ENCODE measurements at places on chromosomes 16 and 17.

- DNase-seq = no peak
Observed at GRCh38 chr16:58530179-58530578, 14.9 kb downstream of the SETD6 start.

DNA sequence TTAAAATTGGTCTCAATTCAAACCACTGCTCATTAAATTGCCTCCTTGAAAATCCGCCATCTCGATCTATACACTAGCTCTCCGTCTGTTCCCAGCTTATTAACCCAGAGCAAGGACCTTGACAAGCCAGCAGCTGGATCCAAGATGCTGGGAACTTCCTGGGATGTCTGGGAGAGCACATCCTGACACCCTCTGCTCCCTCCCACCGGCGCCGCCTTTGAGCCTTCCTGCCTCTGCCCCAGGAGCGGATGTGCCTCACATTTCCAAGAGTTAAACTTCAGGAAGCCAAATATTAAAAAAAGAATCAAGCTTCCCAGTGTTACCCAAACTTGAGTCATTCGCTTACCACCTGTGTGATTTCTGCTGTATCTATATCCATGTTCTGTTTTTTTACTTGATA lies 107.9 kb downstream of the HAPSTR1 start:
- DNase-seq = no peak

DNA sequence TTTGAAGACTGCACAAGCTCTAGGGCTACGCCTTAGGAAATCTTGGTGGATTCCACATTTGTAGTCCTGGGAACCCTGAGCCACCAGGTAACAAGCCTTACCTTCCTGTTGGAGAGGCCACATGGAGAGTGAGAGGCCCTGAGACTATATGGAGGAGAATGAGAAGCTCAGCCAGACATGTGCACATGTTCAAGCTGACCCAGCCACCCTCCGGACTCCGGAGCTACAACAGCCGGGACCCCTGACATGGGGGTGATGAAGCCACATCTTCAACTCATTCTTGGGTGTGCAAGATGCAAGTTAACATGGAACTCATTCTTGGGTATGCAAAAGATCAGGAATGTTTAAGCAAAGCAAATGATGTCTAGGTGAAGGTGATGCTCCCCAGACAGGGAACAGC lies 62.7 kb downstream of the GNA13 start:
- DNase-seq = no peak

DNA sequence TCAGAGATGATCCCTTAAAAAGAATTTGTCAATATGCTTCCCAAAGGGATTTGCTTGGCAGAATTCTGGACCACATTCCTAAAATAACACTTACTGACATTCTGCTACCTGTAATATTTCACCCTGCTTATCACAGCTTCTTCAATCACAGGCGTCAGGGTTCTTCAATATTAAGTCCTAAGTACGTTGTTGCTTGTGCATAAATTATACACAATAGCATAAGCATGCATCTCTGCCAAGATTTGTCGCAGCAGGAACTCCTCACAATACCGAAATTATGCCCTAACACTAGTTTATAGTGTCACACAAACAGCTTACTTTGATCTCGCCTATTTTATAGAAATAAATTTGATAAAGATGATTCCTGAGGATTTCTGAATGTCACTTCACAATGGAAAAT lies 48.9 kb downstream of the UBE2G1 start:
- no peak for DNase-seq

DNA sequence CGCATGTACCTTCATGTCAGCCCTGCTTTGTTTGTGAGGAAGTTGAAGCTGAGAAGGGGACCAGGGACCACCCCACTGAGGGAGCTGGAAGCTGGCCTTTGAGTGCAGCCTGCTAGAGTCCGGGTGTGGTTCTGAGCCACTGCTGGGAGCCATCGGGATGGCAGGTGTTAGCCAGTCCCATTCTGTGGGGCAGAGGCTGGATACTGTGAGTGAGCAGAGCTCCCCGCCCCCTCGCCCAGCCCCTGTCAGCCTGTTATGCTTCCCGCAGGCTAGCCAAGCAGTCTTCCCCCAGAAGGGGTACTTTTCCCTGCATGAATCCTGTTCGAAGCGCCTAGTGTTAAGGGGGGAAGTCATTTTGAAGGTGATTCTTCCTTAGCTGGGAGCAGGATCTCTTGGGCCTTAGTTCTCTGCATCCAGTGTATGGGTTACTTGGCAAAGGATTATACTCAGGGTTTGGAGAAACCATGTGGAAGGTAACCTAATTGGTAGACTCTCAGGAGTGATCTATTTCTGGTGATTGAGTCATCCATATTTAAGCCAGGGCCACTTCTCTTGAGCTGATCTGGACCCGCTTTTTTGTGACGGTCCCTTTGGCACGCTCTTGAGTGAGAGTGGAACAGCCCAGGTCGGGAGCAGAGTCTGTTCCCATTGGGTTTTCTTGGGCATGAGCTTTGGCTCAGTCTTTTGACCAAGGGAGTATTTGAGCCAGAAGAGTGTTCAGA lies 23.8 kb downstream of the AKAP1 start:
- no peak for DNase-seq

- DNase-seq = no peak
Observed at GRCh38 chr17:199806-200545, 18.5 kb upstream of the DOC2B start.

DNA sequence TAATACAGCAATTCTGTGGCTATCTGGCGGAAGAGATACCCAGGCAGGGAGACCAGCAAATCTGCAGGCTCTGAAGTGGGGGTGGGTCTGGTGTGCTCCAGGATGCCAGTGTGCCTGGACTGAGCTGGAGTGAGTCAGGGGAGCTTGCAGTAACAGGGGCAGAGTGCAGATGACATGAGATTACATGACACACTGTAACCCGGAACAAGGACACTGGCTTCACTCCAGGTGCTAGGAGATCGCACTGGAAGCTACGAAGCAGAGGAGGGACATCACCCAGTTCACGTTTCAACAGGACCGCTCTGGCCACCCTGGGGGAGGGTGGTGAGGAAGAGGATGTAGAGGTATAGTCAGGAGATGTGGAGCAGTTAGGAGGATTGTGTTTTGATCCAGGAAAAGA lies 475.6 kb downstream of the CDH13 start:
- no peak for DNase-seq

GRCh38 chr16:27407133-27407532 lies 5.2 kb downstream of the IL21R start:
- no peak for DNase-seq

- no peak for DNase-seq
Observed at GRCh38 chr16:24730914-24731313, 1.5 kb downstream of the TNRC6A start.

- no peak for DNase-seq
Observed at GRCh38 chr17:78338486-78339259, 21.2 kb downstream of the SOCS3 start.

DNA sequence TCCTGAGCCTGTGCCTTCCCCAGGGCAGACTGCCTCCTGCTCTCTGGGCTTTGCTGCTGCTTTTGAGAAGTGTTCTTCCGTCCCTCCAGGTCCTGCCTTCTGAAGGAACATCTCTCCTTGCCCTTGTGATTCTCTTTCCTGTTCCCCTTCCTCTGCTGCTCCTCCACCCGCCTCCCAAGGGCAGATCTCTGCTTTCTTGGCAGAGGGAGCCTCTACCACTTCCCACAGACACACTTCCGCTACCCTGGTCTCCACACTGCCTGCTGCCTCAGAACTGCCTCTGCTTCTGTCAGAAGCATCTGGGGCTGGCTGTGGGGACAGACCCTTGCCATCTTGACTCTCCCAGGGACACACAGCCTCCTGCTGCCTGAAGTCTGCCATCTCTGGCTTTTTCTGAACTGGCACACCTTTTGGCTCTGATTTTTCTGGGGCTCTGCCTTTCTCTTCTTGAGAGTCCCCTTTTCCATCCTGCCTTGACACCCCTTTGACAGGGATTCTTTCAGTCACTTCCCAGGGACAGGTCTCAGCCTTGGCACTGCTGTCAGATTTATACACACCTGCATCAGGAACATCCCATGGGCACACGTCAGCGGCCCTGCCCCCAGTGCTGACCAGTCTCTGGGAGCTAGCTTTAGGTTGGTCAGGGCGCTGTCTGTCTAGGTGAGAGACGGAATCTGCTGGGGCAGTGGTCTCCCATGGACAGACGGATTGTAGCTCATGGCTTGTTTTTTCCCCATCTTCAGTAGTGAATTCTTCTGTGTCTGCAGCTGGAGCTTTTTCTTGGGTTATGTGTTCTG lies 16.6 kb downstream of the GPR179 start:
- DNase-seq = peak; percentile 47

DNA sequence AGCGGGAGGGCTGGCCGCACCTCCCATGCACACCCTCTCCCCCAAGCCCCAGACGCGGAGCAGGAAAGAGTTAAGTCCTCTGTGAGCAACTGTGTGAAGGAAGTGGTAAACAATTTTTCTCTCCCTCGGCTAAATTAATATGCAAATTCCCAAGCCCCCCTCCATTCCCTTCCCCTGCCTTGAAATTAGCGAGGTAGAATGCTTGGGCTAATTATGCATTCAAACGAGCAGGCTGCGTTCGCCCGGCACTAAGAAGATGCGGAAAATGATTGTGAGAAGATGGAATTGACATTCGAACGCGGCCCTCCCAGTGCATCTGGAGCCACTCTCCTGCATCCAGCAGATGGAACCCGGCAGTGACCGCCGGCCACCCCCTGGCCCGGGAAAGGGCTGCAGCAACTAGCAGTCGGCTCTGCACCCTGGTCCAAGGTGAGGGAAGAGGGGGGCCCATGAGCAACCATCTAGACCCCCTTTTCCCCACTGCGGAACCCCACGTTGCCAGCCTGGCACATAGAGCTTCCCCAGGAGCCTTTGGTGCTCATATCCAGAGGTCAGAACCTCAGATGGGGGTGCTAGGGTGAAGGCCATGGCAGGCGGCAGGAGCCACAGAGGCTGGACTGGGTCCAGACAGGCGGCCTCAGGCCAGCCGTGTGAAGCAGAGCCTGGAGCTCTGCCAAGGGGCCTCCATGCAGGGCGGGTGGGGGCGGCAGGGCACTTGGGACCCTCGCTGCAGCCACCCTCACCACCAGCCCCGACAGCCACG lies 49.1 kb upstream of the ACSF3 start:
- DNase-seq = no peak

GRCh38 chr17:5705081-5705875 lies 121.0 kb upstream of the NLRP1 start:
- DNase-seq = no peak

- DNase-seq = no peak
Observed at GRCh38 chr17:55320594-55321426, 56.0 kb downstream of the HLF start.

- DNase-seq = no peak
Observed at GRCh38 chr17:31552568-31552967, 161.1 kb downstream of the RAB11FIP4 start.

GRCh38 chr16:51636920-51637769 lies 486.1 kb upstream of the SALL1 start:
- no peak for DNase-seq

DNA sequence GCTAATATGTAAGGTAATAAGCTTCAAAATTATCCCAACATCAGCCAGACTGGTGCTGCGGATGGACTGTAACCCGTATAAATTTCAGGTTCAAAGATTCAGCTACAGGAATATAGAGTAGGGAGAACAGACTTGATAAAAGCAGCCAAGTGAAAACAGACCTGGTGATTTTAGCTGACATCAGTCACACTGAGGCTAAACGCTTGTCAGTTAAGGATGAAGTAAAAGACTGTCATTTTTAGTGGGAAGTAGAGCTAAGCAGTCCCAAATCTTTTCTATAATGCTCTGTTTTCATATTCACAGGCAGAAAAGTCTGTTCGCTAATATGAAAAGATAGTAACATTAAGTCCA lies 35.4 kb downstream of the CMTM4 start:
- no peak for DNase-seq

- no peak for DNase-seq
Observed at GRCh38 chr16:46730126-46730525, 18.0 kb downstream of the MYLK3 start.

- no peak for DNase-seq
Observed at GRCh38 chr17:55411463-55411855, 10.2 kb downstream of the MMD start.

- DNase-seq = no peak
Observed at GRCh38 chr16:1545044-1546040, 11.9 kb downstream of the TMEM204 start.

DNA sequence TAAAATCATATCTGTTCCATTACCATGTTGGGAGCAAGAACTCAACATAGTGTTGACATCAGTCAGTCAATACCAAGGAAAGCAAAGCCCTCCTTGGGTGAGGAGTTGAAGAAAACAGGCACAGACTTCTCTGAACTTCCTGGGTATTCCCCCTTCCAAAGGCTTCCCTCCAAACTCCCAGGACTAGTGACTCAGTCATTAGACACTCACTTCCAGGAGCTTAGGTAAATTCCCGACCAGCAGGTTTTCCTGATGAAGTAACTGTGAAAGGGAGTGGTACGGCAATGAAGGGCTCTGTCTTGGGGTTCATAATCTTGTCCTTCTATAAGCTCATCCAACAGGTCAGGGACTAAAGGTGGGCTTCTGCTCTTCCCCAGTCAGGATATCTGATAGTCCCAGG lies 293.8 kb upstream of the AXIN2 start:
- DNase-seq = no peak

DNA sequence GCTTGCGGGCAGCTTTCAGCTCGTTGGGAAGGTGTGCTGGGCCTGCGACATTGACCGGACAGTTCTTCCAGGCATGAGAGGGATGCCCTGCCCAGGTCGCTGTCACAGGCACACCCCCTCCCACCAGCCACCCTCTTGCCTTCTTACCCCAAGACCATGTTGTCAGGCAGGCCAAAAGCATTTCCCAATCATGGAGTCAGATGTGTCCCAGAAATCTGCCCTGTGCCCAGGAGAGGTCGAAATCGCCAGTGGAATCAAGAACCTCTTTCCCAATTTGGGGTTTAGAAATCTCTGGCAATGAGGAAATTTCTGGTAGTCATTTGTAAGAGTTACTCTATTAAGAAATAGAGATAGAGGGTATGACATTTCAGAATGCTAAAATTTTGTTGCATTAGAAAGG lies 177.1 kb downstream of the RAB11FIP4 start:
- DNase-seq = peak; percentile 99

DNA sequence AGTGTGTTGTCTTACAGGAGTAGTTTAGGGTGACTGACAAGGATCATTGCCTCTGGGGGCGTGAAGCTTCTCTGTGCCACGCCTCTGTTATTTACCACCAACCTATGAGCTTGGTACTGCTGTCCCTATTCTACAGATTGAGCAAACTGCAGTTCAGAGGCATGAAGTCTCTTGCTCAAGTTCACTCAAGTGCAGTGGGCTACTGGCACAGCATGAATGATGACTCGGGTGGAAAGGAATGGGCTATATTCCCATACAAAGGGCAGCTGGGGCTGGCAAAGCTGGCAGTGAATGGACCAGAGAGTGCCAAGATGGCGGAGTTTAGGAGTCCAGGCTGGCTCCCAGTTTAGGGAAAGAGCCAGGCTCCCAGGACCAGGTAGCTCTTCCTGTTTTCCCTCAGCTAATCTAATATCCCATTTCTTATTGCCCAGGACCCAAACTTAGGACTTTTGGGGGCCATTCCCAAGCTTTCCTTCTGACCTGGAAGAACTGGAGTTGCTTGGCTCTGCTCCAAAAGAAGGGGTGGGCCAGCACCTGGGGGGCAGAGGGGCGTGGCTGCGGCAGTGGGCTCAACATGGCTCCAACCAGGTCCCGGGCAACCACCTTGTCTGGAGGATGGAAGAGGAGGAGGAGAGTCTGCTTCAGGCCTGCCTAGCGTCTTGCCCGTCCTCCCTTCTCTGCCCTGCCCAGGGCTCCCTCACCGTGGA lies 12.9 kb downstream of the PLK1 start:
- no peak for DNase-seq

Measured in inflammatory macrophage treated with lipopolysaccharide for 1 hour (primary cell).